ENCODE measurements at places on chromosomes 6 and 20.
A peak's percentile ranks its signal among the peaks of the same experiment; 100 is the strongest.

- DNase-seq, result no peak
Observed at GRCh38 chr6:34412643-34413214, 13.1 kb downstream of the RPS10 start.

GRCh38 chr20:11716239-11716944 lies 201.3 kb upstream of the BTBD3 start:
- no peak for DNase-seq

- no peak for DNase-seq
Observed at GRCh38 chr6:113562248-113562647, 294.9 kb upstream of the MARCKS start.

- DNase-seq, result no peak
Observed at GRCh38 chr6:161191007-161191406, 82.9 kb downstream of the AGPAT4 start.

- no peak for DNase-seq
Observed at GRCh38 chr6:40312213-40313015, 274.8 kb downstream of the LRFN2 start.

DNA sequence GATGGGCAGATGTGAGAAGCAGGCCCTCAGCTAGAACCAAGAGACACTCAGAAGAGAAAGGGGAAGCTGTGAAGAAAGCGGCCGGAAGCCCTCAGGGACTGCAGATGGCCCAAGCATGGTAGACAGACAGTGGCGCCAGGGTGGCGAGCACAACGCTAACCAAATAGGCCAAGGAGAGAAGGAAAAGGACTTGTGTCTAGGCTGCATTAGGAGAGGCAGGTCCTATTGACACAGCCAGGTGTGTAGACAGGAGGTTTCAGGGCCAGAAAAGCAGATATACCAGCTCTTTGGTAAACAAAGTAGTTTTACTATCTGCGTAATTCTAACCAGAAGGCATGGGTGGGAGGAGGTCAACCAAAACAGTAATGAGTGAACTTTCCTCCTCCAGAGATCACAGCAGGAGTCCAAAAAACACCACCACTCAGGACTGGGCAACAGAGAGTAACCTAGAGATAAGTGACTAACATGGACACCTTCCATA lies 15.8 kb upstream of the MAP7 start:
- no peak for DNase-seq

DNA sequence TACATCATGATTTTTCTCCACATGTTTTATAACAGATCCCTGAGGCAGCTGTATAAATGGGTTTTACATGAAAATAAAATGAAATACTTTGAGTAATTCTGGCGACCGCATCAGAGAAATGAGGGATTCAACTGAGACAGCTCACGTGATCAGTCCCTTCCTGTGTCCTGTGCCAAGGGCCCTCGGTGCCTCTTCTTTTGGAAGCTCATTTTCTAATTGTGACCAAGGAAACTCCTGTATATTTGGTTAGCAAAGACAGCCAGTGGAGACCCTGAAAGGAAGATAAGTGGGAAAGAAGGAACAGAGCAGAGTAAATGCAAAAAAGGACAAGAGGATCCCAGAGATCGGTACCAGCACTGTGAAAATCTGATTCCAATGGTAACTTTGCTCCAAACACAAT lies 129.9 kb downstream of the FYN start:
- DNase-seq, result no peak

DNA sequence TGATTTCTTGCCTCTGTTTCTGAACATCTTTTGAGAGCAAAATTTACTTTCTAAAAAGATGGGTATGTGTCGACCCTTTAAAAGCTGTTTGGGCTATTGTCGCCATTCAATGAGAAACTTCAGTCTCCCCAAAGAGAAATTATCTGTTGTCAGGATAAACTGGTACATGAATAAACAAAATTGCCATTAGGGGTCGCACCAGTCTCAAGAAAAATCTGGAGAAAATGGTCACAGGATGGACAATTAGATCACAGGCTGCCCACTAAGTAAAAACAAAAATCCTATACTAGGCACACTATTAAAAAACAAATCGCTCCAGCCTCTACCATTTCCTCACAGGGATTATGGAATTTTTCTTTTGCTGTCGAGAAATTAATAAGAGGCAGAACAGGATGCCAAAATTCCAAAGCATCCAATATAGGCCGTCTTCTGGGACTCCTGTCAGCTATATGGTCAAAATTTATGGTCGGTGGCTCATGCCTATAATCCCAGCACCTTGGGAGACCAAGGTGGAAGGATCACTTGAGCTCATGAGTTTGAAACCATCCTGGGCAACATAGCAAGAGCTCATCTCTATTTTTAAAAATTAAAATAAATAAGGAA lies 5.5 kb upstream of the HLA-E start:
- peak; percentile 67 for DNase-seq

DNA sequence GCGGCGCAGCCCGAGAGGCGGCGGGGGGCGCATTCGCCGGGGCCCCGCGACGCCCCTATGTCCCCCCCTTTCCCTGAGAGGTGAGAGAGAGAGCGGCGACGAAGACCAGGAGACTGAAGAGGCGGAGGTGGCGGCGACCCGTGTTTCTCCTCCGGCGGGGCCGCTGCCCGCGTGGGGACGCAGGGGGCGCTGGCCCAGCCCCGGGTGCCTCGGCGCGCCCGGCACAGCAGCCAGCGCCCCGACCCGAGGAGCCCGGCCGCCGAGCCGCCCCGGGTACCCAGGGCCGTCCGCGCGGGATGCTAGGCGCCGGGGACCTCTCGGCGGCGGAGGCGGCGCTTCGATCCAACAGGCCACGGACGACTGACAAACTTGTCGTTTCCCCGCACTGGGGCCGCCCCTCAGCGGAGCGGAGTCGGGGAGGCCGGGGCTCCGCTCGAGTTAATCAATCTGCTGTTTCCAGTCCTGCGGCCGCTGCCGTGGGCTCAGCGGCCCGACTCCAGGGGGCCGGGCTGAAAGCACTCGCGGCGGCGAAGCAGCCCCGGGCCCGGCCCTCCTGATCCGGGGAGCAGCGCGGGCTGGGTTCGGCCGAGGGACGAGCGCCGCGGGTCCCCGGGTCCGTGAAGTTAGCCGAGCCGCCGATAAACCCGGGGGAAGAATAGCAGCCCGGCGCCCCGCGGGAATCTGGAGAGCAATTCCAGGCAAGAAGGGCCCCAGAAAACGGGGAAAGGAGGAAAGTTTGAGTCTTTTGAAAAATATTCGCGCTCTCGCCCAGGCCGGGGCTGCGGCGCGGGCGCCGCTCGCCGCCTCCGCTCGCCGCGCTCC lies 631 bp downstream of the MDGA1 start:
- DNase-seq, result no peak

- no peak for DNase-seq
Observed at GRCh38 chr20:31596831-31597480, 8.1 kb upstream of the ID1 start.

- DNase-seq, result no peak
Observed at GRCh38 chr6:131443014-131443413, 130.0 kb upstream of the ARG1 start.

GRCh38 chr20:48648482-48649051 lies 179.2 kb downstream of the PREX1 start:
- no peak for DNase-seq

DNA sequence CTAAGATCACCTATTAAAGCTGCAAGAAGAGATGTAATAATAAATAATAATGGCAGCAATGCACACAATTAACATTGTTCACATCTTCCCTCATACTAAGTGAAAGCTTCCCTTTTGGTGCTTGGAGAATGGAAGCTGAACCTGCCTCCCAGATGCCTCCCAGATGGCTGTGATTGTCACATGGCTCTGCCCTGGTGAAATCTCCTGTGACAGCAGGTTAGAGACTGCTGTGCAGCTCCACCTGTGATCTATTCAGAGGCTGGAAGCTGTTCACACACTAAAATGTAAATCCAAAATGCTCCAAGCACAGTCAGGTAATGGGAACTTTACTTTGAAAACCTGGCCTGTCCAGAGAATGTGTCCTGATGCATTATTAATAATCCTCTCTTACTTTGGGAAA lies 41.7 kb upstream of the RGS17 start:
- DNase-seq, result no peak

GRCh38 chr6:22071270-22072041 lies 225.4 kb downstream of the PRL start:
- peak; percentile 48 for DNase-seq

DNA sequence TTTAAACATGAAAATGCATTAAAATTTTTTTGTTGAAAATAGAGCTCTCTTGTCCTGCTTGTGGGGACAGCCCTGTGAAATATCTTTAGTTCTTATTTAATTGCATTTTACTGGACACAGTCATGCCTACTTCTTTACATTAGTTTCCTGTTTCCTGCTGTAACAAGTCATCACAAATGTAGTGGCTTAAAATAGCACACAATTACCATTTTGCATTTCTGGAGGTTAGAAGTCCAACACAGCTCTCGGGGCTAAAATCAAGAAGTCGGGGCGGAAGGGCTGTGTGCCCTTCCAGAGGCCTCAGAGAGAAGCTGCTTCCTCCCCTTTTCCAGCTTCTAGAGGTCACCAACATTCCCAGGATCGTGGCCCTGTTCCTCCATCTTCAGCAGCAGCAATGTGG lies 29.4 kb downstream of the PNLDC1 start:
- DNase-seq, result no peak

GRCh38 chr20:36094497-36094896 lies 60.0 kb upstream of the EPB41L1 start:
- DNase-seq, result no peak

GRCh38 chr6:100088009-100088408 lies 94.0 kb upstream of the MCHR2 start:
- DNase-seq, result no peak

DNA sequence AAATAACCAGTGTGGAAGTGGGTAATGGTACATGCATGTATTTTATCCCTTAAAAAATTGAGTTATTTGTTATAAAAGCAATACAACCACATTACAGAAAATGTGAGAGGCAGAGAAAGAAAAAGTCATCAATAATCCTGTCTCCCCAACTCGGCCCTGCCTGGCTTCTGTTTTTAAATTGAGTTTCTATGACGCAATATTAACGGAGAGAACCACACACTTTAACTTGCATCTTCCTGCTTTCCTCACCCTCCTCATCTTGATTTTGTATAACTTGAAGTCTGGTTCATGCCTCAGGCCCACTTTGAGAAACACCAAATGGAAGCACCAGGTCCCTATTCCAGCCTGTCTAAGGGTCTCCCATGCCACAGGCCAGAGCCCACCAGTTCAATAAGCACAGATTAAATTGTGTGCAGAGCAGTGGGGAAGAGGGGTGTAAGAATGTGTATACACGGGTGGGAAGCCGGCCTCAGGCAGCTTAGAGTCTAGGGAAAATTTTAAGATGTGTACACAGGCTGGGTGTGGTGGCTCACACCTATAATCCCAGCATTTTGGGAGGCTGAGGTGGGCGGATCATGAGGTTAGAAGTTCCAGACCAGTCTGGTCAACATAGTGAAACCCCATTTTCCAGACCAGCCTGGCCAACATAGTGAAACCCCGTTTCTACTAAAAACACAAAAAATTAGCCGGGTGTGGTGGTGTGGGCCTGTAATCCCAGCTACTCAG lies 15.9 kb downstream of the KCNK5 start:
- DNase-seq, result no peak

GRCh38 chr6:152698692-152699091 lies 995 bp downstream of the MYCT1 start:
- no peak for DNase-seq

DNA sequence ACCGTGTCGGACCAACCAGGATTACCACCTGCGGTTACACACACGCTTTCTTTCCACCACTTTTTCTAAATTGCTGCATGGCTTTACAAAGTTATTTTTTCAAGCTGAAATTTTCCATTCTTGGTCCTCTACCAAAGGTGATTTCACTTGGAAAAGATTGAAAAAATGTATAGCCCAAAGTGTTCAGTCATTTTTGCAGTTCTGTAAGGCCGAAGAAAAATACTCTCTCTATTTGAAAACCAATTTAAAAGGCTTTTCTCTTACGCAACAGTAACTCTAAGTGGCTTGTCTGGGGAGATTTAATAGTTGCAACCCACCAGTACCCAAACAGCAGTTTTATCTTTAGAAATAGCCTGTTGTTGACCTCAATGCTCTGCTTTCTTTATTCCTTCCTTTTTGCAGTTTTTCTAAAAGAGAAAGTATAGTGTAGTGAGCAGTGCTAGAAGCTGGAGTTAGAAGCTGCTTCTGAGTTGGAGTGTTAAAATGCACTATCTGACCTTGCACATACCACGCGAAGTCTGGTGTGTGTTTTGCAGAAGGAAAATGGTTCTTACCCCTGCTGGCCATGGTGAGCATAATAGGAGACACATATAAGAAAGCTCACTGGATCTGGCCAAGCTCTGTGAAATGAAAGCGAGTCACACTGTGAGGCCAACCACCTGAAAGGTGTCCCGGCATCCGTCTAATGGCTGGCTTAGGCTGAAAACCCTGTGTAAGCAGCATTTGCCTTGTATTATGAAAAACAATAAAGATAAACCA lies 271.6 kb upstream of the PRND start:
- DNase-seq, result no peak

DNA sequence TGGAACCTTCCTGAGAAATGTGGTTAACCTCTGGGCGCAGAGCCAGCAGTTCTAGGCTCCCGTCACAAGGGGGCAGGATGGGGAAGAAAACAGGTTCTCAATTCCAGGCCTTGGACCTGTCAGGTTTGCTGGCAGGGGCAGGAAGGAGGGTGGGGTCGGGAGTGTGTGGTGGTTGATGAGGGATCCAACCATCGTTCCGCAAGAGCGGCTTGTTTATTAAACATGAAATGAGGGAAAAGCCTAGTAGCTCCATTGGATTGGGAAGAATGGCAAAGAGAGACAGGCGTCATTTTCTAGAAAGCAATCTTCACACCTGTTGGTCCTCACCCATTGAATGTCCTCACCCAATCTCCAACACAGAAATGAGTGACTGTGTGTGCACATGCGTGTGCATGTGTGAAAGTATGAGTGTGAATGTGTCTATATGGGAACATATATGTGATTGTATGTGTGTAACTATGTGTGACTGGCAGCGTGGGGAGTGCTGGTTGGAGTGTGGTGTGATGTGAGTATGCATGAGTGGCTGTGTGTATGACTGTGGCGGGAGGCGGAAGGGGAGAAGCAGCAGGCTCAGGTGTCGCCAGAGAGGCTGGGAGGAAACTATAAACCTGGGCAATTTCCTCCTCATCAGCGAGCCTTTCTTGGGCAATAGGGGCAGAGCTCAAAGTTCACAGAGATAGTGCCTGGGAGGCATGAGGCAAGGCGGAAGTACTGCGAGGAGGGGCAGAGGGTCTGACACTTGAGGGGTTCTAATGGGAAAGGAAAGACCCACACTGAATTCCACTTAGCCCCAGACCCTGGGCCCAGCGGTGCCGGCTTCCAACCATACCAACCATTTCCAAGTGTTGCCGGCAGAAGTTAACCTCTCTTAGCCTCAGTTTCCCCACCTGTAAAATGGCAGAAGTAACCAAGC lies 29.6 kb downstream of the SRSF3 start:
- DNase-seq, result no peak

GRCh38 chr20:15319439-15319838 lies 982.0 kb upstream of the FLRT3 start:
- DNase-seq, result no peak

GRCh38 chr20:11315525-11315924 lies 602.2 kb upstream of the BTBD3 start:
- no peak for DNase-seq

- no peak for DNase-seq
Observed at GRCh38 chr6:4212588-4212987, 77.2 kb upstream of the ECI2 start.

DNA sequence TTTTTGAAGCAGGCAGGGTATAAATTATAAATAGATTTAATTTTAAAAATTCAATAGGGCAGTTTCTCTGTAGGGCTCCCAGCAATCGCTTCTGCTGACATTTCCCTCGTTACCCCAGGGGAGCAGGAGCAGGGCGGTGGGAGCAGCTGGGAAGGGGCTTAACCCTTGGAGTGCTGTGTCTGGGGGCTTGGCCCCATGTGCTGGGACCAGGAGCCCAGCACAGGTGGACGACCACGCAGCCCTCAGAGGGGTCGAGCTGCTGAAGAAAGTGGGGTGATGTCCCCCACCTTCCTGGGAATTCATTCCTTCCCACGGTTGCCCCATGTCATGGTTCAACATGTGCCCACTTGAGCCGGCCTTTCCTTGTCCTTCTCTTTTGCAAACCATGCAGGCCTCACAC lies 67.5 kb upstream of the STX16 start:
- DNase-seq, result no peak

Data from glomerular endothelial cell (primary cell).